ENCODE measurements at places on chromosomes 4 and X.

- DNase-seq = no peak
Measured at GRCh38 chr4:43481526-43481925, 589.0 kb downstream of the GRXCR1 start.

GRCh38 chr4:20809812-20810211 is 109.6 kb downstream of the PACRGL start:
- no peak for DNase-seq

DNA sequence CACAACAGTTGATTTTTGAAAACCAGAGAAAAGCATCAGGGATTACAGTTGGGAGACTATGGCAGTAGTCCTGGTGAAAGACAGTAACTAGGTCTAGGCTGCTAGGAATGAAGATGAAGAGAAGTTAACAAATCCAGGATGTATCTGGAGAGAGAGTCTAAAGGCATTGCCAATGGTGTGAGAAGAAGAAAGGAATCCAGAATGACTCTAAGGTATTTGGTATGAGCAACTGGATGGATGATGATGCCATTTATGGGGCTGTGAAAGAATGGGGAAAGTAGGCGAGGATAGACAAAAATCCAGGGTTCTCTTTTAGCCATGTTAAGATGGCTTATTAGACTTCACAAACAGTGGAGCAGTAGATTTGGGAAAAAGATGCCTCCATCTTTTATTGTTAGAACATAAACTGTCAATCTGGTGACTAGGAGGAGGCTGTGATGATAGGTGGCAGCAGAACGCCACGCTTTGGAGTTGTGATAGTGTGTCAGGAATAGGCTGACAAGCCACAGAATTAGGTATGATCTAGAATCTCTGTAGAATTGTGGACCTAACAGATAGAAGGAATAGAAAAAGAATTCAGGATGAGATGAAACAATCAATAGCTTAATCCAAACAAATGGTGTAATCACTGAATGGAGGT is 27.3 kb upstream of the JADE1 start:
- no peak for DNase-seq

DNA sequence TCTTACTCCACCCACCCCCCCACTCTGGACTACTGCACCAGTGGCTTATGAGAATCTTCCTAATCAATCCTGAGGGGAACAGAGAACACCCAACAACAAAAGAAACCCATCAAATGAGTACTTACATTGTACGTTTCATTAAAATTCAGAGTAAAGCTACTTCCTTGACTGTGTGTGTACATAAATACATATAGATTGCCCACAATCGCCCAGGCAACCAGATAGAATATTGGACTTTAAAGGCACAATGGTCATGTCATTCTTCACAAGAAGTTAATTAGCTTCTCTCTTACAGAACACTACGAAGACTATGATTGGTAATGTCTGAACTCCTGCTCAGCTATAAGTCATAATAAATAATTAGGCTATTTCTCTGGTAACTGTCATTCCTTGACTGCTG is 12.2 kb upstream of the ATP11C start:
- DNase-seq = no peak

GRCh38 chr4:59966758-59967157 is 1233.4 kb upstream of the ADGRL3 start:
- no peak for DNase-seq
